ENCODE measurements at places on chromosomes 6 and 20.

GRCh38 chr20:3671986-3672546, 8.9 kb upstream of the GFRA4 start:
- no peak for DNase-seq

DNA sequence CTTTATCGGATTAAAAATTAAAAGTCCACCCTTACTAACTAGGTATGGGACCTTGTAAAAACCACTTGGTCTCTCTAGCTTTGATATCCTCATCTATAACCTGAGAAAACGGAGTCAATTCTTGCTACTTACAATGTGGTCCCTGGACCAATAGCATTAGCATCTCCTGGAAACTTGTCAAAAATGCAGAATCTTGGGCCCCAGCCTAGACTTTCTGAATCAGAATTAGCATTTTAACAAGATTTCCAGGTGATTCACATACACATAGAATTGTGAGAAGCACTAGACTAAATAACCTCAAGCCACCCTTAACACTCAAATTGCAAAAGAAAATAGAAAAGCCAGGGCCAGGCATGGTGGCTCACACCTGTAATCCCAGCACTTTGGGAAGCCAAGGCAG, 96.6 kb downstream of the RNGTT start:
- no peak for DNase-seq

DNA sequence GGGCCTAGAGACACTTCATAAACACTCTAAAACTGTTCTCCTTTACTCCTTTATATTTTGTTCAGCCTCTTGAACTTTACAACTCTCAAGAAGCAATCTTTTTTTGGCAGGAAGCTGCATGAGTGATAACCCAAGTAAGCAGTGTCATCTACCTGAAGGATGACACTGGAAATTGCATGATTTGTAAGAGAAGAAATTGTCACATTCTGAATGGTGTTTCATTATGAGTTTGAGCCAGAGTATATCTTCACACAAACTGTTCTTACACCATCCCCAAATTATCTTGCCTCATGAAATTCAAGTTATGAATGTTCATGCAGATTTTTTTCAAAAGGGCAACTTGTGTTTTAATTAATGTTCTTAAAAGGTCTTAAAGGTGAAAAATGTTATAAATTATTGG, 799.3 kb downstream of the TBC1D32 start:
- no peak for DNase-seq

- no peak for DNase-seq
Observed at GRCh38 chr6:20996099-20996498, 461.8 kb downstream of the CDKAL1 start.

- DNase-seq: peak; percentile 59
Observed at GRCh38 chr6:90088009-90088408, 193.7 kb downstream of the GJA10 start.

- peak; percentile 96 for DNase-seq
Observed at GRCh38 chr20:33732166-33732970, 572 bp downstream of the ZNF341 start.

- DNase-seq: peak; percentile 74
Observed at GRCh38 chr6:138815797-138816528, 20.1 kb downstream of the ECT2L start.

- DNase-seq: no peak
Observed at GRCh38 chr6:6772751-6773150, 184.2 kb downstream of the LY86 start.

DNA sequence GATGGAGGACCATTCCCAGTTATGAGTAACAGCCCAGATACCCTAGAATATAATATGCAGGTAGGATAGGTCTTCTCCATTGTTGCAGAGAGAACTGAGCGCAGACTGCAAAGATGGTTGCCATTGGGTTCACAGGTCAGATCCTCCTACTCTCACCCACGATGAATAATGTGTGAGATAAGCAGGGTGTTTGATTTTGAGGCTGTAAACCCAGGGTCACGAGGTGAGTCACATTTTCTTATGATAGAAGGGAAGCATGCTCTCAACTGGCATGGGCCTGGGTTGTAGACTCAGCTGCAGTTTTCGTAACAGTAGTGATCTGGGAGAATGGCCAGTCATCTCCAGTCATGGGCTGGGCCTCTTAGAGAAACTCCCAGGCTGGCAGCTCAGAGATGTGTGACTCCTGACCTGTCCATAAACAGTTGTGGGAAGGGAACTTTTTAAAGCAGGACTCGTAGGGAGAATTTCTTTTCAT, 74.2 kb downstream of the CD164 start:
- DNase-seq: no peak

GRCh38 chr6:79038061-79038460, 40.0 kb downstream of the PHIP start:
- no peak for DNase-seq
